ENCODE measurements at places on chromosomes 3 and 15.

DNA sequence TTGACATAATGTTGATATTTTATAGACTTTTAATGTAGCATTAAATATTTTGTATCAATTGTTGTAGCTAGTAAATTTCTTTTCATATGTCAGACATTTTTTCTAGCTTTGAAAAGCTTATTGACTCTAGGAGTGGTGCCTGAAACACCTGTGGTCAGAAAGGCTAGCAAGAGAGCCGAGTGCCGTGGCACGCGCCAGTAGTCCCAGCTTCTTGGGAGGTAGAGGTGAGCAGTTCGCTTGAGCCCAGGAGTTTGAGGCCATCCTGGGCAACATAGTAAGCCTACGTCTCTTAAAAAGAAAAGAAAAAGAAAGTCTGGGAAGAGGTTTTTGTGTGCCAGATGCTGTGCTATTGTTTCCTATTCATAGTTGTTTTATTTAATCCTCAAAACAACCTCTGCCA is 198.2 kb downstream of the FEZF2 start:
- DNase-seq: no peak

- no peak for DNase-seq
These were observed 27.7 kb downstream of the ZDHHC3 start for GRCh38 chr3:44948239-44948638.

DNA sequence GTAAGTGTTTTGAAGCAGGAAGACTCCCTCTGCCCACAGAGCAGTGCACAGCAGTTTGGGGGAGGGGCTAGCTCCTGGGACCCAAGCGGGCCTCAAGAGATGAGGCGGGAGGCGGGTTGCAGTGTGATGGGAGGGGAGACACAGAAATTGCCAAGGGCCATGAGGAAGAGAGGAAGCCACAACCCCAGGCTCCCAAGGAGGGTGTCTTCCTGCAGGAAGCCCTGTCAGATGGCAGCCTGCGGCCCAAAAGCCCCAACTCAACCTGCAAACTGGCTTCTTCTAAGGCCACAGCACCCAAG is 7.3 kb upstream of the ISLR2 start:
- DNase-seq: no peak

- DNase-seq: no peak
These were observed at the start of gene MME for GRCh38 chr3:155079746-155080487. Gene MME, plus strand, starts transcription at chr3:155080319. Its CDS starts 3,849 bp downstream, at chr3:155084168.

GRCh38 chr3:61538486-61538885 is 22.9 kb upstream of the PTPRG start:
- no peak for DNase-seq

- DNase-seq: no peak
These were observed 57.5 kb downstream of the HMCES start for GRCh38 chr3:129336093-129336706.

DNA sequence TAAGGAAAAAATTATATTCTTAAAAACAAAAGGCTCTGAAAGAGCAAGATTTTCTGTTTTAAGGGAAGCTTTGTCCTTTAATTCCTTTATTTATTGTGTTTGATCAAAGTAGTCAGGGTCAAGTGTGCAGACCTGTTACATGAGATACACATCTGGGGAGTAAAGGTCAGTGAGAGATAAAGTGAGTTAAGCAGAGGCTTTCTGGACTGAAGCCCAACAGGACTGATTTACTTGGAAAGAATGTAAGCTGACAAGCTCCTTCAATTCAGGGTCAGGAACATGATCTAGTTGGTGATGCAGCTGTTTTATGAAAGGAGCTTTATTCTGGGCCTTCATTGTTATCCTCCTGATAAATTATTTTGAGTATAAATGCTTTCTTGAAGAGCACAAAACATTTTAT is 20.7 kb upstream of the OTOL1 start:
- no peak for DNase-seq

DNA sequence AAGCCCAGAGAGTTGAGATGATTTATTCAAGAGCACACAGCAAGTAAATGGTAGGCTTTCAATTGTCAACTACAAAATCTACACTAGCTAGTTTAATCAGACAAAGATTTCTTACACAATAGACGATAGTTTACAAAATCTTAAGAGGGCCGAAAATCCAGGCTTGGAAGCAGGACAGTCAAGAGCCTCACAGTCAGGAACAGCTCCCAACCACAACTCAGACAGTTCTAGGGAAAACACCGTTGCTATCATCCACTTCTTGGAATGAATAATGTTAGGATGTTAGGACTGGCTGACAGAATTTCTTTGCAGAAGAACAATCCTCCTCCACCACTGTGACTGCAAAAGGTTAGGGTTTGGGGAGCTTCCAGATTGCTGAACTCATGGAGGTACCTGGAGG is 290.8 kb upstream of the ZPLD1 start:
- DNase-seq: no peak

GRCh38 chr15:81504170-81504905 is 130.3 kb upstream of the TMC3 start:
- no peak for DNase-seq
